Activated naive CD4-positive, alpha-beta T cell (primary cell): ENCODE measurements at places on chromosomes 3 and 15.

DNA sequence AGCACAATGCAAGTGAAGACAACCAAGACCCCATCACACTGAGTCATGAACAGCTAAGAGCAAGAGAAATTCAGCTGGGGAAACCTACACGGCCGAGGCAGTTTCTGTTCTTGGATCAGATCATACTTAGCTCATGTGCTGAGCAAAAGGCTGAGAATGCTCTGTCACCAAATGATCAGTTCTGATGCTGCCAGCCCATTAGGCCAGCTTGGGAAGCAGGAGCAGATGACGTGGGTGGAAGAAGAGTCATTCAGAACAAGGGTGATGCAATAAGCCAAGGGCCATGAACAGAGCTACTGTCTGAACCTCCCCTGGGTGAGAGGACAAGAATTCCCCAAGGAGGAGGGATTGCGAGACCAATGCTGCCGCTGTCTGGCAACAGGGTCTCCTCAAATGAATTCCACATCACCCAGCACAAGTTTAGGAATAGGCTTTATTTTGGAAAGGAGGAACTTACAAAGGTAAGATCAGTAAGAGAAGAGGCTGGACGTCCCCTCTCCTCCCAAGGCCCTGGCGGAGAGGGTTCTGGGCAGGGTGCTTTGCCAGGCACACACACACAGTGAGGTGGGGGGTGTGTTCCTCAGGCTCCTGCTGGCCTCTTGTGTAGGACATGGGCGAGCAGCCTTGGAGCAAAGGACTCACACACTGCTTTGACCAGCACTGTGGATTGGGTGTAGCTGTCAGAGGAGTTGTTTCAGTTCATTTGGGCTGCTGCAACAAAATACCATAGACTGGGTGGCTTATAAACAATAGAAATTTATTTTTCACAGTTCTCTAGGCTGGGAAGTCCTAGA is 65.6 kb upstream of the CTXND1 start:
- no peak for DNase-seq

GRCh38 chr3:158111861-158112260 is 2.0 kb downstream of the RSRC1 start:
- no peak for DNase-seq

DNA sequence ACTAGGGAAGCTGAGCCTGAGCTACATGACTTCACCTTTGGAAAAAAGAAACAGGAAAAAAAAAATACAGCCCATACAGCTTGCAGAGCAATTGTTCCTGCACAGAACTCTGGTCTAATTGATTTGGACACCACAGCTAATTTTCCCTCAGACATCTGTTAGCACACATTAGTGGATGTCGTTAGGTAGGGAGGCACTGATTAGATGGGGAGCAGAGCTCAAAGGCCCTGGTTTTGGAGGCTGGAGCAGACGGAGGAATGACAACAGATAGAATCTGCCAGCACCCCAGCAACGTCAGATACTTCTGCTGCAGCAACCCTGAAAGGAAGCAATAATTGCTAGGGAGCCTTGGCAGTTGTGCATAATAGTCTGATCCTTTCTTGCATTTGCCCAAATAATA is 398.9 kb downstream of the LSAMP start:
- DNase-seq: no peak

- DNase-seq: no peak
Observed at GRCh38 chr3:155407971-155408370, 114.5 kb upstream of the STRIT1 start.

GRCh38 chr15:82146990-82147461 is 101.2 kb upstream of the MEX3B start:
- DNase-seq: no peak

GRCh38 chr15:69490356-69491037 is 37.9 kb downstream of the RPLP1 start:
- DNase-seq: no peak

GRCh38 chr15:54687628-54688027 is 509.1 kb downstream of the RSL24D1 start:
- DNase-seq: no peak

DNA sequence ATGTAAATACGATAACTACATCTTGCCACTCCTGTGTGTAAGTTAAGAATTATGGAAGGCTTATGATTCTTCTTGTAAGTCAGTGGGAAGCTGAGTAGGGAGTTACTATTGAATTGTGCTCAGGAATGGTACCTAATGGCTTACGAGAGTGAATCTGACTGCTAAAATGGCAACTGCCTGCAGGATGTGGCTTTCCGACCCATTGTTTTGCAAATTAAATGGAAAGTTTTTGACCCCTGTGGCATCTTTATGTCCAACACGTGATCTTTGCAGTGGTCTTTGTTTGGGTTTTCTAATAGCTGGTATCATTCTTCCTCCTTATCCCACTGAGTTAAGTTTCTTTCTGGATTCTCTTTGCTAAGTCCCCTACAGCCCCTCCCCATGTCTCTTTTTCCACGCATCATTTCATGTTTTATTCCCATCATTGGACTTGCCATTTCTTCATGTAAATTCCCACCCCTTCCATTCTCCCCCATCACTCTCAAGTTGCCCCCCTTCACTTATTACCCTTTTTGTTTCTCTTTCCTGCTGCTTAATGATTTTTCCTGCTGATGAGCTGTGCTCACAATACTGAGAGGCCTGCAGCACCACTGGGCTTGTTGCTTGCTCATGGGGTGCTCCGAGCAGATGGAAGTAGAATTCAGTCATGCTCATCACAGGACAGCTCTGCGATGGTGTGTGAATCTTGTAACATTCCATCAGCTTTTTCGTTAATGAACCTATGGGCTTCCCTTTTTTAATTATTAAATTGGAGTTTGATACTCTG is 428.2 kb upstream of the IL12A start:
- DNase-seq: no peak

- DNase-seq: no peak
Observed at GRCh38 chr3:50563867-50564266, 3.7 kb downstream of the C3orf18 start.

DNA sequence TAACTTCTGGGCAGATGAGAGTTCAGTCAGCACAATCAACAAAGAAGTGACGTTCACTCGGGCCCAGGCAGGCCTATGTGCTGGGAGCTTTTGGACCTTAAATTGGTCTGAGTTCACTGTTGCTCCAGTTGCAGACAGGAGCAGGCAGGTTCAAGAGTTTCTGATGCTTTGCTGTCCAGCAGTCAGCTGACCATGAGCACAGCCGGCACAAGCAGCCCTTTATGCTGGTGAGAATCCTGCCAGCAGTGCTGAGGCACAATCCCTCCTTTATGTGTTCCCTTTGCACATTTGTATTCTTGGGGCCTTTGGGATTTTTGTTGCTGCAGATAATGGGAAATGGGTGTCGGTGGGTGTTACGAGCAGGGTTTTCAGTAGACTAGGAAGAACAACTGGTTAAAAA is 81.2 kb upstream of the GOLGA8J start:
- no peak for DNase-seq

DNA sequence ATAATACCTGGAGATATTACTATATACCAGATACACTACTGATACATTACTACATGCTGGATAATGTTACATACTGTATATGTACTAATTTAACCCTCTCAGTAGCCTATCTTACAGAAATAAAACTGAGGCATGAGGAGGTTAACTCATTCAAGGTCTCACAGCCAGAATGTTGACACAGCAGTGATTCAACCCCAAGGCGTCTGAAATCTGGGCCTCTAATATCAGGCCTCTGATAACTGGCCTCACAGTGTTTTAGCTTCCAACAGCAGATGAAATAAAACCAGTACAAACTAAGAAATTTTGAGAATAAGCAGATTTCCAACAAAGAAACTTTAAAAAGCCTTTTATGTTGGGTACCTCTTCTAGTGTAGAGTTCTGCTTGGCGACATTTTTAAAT is 23.4 kb downstream of the DZIP1L start:
- DNase-seq: no peak

GRCh38 chr15:68794863-68795262 is 25.8 kb downstream of the ANP32A start:
- no peak for DNase-seq

GRCh38 chr15:58223432-58223831 is 85.3 kb downstream of the AQP9 start:
- DNase-seq: no peak

DNA sequence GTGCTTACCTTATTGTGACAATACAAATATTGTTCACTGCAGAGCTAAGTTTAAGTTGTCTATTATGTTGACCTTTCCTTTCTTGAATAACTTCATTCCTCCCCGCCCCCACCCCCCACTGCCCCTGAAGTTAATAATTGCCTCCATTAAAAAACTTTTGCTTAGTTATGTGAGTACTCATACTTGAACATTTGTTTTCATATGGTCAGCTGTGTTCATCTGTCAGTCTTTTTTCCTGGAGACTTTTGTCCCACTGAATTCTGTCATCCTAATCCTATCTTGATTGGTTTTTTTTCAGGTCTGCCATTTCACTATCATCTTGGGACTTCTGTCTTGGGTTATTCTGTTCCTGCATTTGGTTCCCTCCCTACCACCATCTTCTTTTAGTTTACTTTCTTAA is 8.5 kb downstream of the SLC25A36 start:
- no peak for DNase-seq

DNA sequence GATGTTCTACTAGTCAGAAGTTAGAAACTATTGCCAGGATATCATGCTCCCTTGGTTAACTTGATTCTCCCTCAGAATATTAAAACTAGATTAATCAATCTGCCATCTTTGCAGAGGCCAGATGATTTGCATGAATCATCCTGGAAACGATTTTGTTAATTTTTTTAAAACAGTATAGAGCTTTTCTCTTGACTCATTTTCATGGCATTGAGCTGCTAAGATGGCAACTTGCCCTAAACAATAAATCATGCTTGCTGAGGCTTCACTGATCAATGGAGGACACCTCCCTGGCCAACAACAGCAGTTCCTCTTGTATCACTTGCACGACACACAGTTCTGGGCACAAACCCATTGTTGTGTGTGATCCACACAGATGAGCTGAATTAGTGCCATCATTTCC is 109.1 kb downstream of the COL6A6 start:
- DNase-seq: no peak

- DNase-seq: no peak
Observed at GRCh38 chr3:155730843-155731242, 14.0 kb downstream of the PLCH1 start.

GRCh38 chr15:68232937-68233336 is 3.4 kb upstream of the CLN6 start:
- no peak for DNase-seq

DNA sequence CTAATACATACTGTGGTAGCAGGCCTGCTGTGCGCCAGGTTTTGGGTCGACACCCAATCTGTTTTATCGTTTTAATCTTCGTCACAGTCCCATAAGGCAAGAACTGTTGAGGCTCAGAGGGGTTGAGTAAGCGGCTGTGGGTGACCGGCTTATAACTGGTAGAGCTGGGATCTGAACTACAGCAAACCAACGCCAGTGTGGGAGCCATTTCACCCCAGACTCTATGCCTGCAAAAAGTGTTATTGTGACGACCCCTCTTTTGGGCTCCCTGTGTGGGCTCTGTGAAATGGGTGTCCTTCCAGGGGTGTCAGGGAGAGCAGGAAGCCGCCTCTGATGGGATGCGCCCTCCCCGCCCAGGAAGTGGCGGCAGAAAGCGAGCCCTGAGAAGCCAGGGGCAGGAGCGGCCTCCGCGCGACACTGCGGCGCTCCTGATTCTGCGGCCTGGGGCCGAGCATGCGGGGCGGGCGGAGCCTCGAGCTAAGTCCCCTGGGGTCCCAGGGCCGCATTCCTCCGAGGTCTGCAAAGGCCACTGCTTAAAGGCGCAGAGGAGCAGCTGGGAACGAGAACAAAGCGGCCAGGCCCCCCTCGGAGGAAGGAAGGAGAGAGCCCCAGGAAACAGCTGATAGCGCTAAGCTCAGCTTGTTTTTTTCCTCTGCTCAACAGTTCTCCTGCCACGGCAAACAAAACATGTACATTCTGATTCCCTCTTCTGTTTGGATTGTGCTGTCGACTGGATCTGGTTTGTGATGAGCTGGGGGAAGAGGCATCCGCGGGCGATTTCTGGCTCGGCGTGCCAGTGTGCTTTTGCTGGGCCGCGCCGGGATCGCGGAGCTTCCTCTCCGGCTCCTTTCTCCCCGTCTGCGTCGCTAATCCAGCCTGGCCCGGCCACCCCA is 33.9 kb downstream of the GRK7 start:
- DNase-seq: peak; percentile 24
